ENCODE measurements at places on chromosomes 7 and 10.

- DNase-seq: no peak
These were observed 137.5 kb upstream of the PRPS1L1 start for GRCh38 chr7:18165166-18165565.

- DNase-seq: no peak
These were observed 21.5 kb upstream of the CRHR2 start for GRCh38 chr7:30703756-30704155.

- DNase-seq: no peak
These were observed 321.0 kb upstream of the TPK1 start for GRCh38 chr7:145156834-145157233.

DNA sequence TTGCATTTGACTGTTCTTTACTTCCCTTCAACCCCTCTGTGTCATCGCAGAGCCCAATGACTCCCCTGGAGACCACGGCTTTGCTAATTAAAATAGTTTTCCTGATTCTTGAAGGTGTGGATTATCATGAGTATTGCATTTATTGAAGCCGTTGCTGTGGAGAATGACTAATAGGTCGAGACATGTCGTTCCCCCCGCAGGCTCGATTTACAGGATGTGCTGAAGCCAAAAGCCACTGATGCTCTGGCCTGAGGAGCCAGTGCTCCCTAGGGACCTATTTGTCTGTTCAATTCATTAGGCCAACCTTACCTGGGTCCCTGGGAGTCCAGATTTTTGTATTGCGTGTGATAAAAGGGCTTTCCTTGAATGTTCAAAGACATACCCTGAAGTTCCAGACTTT lies 102.3 kb downstream of the NPTX2 start:
- no peak for DNase-seq

DNA sequence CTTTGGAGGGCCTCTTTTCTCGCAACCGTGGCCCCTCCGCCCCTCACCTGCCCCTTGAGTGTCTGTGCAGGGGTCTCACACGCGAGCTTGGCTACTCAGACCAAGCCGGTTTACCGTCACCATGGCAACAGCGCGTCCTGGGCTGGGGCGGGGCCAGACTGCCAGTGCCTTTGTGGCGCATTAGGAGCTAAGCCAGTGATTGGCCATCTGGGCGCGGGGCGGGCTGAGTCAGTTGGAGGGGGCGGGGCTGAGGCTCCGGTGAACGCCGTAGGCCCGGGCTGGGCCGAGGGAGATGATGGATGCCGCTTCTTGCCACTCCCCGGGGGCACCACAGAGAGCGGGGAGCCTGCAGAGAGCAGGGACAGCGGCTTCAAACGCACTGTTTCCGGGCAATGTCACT lies 48.7 kb upstream of the FXYD4 start:
- peak; percentile 96 for DNase-seq
